ENCODE measurements at places on chromosomes 16 and 17.

DNA sequence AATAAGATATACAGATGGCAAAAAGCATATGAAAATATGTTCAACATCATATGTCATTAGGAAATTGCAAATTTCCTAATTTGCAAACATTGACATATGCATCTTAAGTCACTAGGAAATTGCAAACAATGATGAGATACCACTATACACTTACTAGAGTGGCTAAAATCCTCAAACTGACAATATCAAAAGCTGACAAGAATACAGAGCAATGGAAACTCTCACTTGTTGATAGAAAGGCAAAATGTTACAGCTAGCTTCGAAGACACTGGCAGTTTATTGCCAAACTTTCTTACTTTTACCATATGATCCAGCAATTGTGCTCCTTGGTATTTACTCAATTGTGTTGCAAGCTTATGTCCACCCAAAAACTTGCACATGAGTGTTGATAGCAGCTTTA lies 5.0 kb upstream of the IL4R start:
- DNase-seq, result no peak

GRCh38 chr17:46783031-46783593 lies 35.4 kb downstream of the WNT3 start:
- DNase-seq, result no peak

DNA sequence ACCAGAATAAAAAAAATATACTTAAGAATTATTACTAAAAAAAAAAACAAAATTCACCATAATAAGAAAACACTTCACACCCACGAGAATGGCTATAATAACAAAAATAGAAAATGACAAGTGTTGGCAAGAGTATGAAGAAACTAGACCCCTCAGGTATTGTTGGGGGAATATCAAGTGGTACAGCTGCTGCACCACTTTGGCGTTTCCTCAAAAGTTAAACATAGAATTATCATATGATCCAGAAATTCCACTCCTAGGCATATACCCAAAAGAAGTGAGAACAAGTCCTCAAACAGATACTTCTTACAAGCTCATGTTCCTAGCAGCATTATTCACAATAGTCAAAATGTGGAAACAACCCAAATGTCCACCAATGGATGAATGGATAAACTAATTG lies 26.3 kb downstream of the AMFR start:
- no peak for DNase-seq

GRCh38 chr16:85164838-85165516 lies 52.7 kb upstream of the CIBAR2 start:
- DNase-seq, result no peak

DNA sequence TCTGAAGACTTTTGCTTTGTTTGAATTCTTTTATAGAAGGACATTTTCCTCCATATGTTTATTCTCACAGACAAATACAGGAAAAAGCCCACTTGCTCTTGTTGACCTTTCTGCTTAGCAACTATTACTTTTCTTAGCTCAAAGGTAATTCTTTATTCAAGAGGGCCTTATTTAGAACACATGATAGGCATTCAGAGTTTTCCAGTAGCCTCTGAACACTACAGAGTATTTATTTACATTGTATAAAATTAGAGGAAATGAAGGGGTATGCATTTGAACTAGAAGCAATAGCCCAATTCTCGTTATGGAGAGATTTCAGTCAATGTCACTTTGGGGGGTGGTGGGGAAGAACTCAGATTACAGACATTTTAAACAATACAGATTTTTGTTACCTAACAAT lies 581.7 kb downstream of the KCNJ2 start:
- DNase-seq, result no peak

DNA sequence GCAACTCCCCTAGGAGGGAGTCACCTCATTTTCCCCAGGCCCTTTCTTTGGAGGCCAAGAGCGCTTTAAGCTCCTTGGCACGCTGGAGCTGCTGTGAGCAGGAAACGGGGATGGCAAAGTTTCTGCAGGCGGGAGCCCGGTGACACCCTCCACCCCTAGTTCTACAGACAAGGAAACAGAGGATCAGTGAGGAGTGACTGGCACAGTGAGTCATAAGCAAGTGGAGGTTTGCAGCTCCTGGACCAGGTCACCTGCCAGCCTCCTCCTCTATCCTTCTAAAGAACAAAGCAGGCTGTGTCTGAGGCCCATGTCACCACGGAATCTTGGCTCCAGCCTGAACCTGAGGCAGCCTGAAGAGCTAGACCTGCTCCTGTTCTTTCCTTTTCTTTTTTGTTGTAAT lies 141.9 kb downstream of the TMEM132E start:
- no peak for DNase-seq

GRCh38 chr17:73788111-73788510 lies 143.9 kb upstream of the SDK2 start:
- DNase-seq, result no peak
